ENCODE measurements at places on chromosomes 7 and 10.

DNA sequence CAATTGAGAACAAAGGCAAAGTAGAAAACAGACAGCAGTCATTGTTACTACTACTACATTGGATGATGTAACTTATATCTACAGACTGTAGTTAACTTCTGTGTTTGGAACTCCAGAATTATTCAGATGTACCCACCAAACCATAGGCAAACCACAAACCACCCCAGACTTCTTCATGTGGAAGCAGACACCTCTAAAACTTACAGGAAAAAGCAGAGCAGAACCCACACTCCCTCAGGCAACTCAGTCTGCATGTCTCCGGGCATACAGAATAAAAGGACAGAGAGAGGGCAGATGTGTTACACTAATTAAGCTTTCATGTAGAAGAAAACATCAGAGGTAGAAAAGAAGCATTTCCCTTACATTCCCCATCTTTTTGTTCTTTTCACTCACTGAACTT, 9.0 kb downstream of the LSM5 start:
- DNase-seq: no peak

- DNase-seq: no peak
Observed at GRCh38 chr7:96244244-96244991, 77.5 kb downstream of the SLC25A13 start.

GRCh38 chr7:90532231-90532929, 62.9 kb downstream of the PTTG1IP2 start:
- no peak for DNase-seq

DNA sequence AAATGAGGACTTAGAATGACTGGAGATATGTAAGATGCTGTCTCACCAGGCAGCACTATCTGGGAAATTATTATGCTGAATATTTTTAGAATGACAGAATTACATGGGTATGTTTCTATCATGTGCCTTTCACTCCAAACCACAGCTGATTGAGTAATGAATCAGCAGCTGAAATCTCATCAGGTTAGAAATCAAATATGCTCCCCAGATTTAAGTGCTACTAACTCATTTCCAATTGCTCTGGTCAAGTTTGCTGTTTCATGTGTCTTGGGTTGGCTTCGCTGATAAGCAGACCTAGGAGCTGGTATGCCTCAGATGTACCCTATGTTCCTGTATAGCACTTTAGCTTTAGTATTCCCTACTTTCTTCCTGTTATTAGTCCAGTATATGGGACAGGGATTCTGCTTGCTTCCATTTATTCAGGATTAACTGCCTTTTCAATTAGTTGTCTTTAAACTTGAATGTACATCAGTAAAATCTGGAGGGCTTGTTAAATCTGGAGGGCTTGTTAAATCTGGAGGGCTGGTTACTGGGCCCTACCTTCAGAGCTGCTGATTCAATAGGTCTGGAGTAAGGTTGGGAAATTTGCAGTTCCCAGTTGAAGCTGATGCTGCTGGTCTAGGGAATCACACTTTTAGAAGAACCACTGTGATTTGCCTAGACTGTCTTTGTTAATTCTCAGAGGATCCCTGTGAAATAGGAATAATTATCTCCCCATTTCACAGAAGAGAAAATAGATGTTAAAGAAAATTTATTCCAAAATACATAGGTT, 172.9 kb downstream of the DKK1 start:
- DNase-seq: no peak

DNA sequence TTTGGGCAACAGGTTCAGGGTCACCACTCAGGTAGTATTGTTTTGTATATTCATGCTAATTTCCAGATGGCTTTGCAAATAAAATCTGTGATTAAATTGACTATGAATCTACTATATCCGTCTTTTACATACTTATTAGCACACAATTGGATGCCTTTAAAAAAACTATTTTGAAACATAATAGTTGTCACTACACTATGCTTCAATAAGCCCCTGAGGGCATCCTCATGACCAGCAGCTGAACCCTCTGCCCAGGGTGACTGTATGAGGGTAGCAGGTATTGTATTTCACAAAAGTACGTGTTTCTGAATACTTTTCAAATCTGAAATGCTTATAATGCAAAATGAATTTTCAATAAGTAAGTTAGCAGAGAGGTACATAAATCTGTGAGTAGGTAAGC, 97.3 kb downstream of the DNAH11 start:
- no peak for DNase-seq

- DNase-seq: no peak
Observed at GRCh38 chr10:1393481-1393880, 337.3 kb downstream of the WDR37 start.

- no peak for DNase-seq
Observed at GRCh38 chr7:44215531-44215930, 14.8 kb downstream of the YKT6 start.

- DNase-seq: no peak
Observed at GRCh38 chr7:128676665-128677064, 4.6 kb downstream of the GARIN1A start.

DNA sequence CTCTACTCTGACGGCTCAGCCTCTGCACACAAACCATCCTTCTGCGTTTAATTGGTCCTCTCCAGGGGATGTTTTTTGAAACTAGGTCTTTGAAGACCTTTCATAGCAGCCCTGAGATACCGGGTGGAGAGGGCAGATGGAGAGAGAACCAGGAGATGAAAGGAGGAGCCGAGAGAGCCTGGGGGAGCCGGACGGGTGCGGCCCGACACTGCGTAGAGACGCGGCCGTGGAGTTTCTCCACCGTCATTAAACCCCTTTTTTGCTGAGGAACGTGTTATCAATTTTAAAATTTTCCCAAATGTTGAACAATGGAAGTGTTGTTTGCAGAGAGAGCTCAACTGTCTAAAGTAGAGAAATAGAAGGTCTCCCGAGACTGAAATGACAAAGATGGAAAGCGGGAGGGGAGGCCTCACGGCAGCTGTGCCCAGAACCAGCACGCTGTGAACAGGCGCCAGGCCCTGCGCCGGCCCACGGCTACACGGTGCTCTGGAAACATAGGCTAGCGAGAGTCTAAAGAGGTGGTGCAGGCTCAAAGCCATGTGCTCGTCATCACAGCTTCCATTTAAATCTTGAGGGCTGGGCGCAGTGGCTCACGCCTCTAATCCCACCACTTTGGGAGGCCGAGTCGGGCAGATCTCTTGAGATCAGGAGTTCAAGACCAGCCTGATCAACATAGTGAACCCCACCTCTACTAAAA, 307.0 kb downstream of the PTPRN2 start:
- DNase-seq: no peak

DNA sequence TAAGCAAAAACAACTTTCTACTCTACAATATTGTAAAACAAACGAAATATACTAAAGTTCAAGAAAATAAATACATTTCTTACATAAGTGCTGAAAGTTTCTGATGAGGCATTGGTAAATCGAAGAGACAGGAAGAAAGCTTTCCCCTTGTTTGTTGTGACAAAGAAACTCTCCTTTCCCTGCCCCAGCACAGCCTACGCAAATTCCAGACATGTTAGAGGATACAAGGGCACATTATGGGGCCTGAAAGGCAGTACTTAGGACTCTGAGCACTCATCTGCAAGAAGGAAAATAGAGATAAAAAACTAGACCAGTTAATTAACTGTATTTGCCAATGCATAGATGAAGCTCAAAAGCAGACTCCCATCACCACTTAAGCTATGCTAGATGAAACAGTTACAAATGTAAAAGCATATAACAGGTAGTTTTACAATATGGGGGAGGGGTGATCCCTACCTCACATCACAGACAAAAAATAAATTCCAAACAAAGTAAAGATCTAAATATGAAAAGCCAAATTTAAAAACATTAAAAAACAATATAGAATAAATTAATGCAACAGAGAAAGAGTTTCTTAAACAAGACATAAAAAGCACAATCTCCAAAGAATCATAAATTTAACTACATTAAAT, 21.8 kb downstream of the ARHGAP19 start:
- no peak for DNase-seq

- peak; percentile 83 for DNase-seq
Observed at GRCh38 chr10:94402843-94403379, 570 bp downstream of the TBC1D12 start.

DNA sequence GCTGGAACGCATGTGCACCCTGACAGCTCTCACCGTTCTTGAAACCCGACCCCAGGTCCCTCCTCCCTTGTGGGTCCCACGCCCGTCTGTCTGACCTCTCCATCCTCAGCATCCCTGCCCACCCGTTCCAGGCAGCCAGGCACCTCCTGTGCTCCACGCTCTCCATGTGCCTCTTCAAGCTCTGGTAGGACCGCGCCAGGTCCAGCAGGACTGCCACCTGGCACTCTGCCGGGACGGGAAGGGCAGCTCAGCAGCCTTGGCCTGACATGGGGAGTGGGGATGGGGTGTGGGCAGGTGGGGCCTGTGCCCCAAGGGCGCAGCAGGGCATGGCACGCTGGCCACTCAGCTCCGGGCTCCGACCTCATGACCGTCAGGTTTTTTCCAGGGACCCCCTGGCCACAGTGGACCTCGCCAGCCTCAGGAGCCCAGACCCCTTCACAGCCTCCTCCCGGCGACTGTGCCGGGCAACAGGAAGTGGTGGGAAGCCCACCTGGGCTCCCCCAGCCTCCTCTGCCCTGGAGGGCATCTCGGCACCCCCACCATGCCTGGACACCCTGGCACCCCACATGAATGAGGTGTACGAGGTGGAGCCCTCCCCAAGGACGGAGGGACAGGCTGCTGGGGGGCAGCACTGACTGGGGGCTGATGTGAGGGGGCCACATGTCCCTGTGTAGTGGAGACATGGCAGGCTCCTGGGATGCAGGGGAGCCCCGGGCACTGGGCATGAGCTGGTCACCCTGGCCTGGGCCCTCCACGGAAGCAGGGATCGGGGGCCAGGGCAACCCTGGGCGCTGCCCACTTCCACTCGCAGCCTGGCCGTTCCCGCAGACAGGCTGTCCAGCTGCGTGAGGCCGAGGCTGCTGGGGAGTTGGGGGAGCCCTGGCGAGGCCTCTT, 25.1 kb upstream of the NKX6-2 start:
- no peak for DNase-seq

GRCh38 chr7:35969066-35969465, 168.2 kb downstream of the SEPTIN7 start:
- peak; percentile 41 for DNase-seq

GRCh38 chr7:95669513-95669912, 73.2 kb upstream of the PDK4 start:
- no peak for DNase-seq

GRCh38 chr10:93346108-93346507, 136.0 kb downstream of the MYOF start:
- no peak for DNase-seq

GRCh38 chr10:78527296-78527695, 493.6 kb downstream of the RPS24 start:
- DNase-seq: no peak

DNA sequence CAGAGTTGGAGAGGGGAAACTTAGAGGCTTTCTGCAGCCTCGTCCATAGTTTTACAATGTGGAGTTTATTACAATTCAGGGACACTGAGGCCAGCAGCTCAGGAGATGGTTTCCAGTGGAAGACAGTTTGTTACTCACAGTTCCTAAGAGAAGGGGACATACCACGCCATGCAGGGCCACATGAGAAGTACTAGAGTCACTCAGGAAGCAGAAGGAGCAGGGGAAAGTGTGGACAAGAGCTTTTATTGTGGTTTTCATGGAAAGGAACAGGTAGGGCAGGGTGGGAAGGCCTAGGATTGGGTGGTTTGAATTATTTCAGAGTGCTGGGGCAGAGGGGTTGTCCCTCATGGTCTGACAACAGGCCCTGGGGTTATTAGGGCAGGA, 292.1 kb upstream of the IGFBP3 start:
- no peak for DNase-seq

- DNase-seq: no peak
Observed at GRCh38 chr7:1843921-1844335, 173.9 kb downstream of the ELFN1 start.

DNA sequence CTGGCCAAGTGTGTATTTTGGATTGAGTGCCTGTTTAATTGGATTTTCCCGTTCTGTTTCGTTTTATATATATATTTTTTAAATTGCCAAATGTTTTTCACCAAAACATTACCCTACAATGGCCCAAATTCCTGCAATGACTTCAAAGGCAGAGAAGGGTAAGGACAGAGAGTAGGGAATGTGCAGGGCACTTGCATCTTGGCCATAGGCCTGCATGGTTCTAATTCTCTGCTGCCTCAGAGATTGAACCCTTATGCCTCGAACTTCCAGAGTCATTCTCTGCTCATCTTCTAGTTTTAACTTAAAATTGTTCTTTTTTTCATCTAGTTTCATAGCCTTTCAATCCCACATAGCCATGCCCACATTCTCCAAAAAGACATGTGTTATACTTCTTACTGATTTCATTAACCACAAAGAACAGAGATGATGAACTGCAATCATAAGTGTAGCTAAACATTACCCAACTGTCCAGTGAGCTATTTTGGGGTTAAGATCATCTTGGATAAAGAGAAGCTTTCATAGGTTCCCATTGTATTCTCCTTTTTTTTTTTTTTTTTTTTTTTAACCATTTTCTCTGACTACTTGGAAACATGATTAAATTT, 177.6 kb downstream of the PLXDC2 start:
- DNase-seq: no peak

DNA sequence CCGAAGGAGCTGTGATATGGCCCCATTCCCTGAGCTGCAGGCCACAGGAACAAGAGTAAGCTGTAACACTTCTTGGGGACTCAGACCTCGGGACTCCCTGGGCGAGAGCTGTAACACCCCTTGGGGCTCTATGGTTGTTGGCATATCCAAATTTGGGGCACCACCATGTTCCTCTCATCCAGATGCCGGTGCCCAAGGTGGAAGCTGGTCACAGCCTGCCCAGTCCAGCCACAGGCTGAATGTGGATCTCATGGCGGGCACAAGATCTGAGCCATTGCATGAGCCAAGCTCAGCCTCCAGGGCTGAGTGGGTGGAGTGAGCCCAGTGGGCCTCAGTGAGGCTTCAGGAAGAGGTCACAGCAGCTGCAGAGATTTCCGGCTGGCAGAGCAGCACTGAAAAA, 78.9 kb downstream of the TMEM106B start:
- no peak for DNase-seq

GRCh38 chr7:29292886-29293658, 98.5 kb downstream of the CHN2 start:
- DNase-seq: no peak

DNA sequence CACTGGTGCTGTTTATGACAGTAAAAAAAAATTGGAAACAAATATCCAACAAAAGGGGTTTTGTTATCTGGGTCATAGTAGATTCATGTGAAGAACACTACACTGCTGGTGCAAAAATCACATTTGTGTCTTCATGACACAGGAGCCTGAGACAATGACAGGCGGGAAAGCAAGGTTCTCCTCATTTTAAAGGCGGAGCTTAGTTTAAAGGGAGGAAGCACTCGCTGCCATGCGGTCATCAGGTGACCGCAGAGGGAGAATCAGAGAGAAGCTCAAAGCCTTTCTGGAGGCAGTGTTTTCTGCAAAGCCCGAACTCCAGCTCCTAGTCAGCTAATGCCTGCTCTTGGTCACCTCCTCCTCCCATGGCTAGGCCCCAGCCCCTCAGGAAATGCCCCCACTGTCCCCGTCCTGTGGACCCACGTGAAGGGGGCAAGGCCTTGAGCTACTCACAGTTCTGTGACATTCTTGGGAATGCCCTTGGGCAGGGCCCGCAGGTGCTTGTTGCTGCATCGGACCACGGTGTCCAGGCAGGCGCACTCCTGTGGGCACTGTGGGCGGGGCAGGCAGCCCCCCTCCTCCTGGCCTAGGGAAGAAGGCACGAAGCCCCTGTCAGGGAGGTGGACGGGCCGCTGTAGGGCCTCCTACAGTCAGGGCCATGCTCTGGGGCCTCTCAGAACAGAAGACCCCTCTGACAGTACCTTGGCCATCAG, 146.1 kb downstream of the SLIT1 start:
- DNase-seq: no peak

Measured in endodermal cell (in vitro differentiated cells).